ENCODE measurements at places on chromosomes 7 and 10.

DNA sequence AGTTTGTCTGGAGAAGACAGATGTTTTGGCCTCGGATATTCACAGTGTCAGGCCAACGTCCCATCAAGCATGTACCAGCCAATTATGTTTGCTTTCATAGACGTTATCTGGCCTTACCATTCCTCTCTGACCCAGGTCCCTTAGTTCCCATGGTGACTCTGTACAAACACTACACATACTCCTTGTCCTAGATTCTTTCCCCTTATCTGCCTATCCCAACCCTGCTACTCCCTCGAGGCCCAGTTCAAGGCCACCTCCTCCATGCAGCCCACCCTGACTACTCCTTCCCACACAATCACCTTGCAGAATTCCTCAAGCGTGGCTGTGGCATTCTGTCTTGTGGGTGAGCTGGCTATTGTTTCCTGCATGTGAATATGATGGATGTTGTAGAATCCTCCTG lies 155.2 kb downstream of the PRKAG2 start:
- no peak for DNase-seq

GRCh38 chr10:18226336-18226735 lies 86.1 kb downstream of the CACNB2 start:
- no peak for DNase-seq

DNA sequence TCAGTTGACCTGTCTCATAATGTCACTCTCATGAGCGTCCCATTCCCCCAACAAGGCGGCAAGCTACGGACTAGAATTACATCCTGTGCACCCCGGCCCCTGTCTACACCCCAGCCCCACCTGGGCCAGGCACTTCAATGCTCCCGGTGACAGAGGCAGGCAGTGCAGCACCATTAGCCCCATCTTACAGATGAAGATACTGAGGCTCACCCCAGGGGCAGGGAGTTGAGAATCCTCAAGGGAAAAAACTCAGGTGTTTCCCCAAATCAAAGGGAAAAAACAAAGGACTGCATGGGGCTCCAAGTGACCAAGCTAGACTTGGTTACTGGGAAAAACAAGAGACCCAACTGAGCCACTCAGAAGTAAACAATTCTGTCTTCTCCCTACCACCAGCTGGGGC lies 4.5 kb downstream of the DLG5 start:
- no peak for DNase-seq

DNA sequence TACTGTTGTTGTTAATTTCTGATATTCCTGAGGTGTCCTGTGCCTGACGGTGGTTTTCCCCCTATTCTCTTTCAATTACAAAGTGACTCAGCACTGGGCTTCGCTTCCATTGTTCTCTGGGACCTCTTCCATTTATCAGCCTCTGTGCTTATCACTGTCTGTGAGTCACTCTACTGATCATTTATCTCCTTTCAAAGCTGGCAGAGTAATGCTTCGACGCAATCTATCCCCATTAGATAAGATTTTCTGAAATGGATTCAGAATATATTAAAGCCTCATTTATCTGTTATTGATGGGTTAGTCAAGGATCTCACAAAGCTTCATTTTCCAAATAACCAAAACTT lies 679.2 kb downstream of the SDK1 start:
- DNase-seq, result no peak

GRCh38 chr7:90709501-90710465 lies 113.7 kb downstream of the CDK14 start:
- DNase-seq, result no peak

DNA sequence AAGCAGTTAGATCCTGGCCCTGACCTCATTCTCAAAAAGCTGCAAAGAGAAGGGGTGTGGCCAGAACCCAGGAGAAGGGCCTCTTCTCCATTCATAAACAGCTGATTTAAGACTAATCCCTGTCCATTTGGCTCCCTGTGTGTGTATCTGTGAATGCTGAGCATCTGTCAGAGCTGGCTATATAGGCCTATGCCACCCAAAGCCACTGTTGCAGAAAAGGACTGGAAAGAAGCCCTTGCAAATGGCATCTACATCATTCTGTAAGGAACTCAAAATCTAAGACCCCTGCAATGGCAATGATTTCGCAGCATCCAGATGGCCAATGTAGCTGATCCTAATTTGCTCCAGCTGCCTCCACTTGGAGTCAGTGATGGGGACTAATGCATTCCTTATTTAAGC lies 384.5 kb downstream of the KCNMA1 start:
- DNase-seq, result no peak

GRCh38 chr7:35819954-35820703 lies 19.3 kb downstream of the SEPTIN7 start:
- no peak for DNase-seq

DNA sequence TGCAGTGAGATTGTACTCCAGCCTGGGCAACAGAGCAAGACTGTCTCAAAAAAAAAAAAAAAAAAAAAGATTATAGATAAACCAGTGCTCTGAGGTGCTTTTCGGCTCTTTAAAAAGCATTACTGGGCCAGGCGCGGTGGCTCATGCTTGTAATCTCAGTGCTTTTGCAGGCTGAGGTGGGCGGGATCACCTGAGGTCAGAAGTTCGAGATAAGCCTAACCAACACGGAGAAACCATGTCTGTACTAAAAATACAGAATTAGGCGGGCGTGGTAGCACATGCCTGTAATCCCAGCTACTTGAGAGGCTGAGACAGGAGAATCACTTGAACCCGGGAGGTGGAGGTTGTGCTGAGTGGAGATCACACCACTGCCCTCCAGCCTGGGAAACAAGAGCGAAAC lies 6.6 kb upstream of the HNRNPF start:
- DNase-seq, result no peak

GRCh38 chr7:90424720-90425119 lies 21.5 kb downstream of the CLDN12 start:
- DNase-seq, result no peak

DNA sequence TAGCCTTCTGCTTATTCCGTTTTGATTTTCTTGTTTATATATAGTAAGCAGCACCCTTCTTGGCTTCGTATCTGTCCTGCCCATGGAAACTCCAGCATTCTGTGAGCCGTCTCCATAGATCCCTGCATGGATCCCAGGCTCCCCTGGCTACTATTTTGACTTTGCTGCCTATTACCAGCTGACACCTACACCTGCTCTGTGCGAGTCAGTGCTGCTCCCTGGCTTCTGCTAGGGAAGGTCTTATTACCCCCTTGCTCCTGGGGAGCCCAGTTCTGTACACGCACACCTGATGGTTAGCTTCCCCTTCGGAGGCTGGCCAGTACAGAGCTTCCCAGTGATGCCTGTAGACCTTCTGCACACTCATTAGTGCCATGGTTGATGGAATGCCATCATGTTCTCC lies 35.4 kb downstream of the NACAD start:
- DNase-seq, result no peak

DNA sequence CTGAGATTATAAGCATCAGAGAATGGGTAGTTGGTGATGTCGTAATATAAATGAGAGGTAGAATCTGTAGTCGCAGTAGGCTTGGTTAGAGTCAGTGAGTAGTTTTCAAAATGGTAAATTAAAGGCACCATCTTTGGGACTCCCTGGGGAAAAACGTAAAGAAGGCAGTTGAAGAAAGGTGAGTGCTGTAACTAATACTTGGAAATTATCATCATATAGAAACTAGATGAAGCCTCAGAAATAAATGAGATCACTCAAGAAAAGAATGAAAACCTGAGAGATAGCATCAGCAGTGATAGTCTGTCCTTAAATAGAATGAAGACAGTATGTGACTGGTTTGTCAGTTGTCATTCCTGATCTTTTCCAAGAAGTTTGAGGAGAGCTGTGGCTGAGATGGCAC lies 23.8 kb downstream of the PALS2 start:
- no peak for DNase-seq

DNA sequence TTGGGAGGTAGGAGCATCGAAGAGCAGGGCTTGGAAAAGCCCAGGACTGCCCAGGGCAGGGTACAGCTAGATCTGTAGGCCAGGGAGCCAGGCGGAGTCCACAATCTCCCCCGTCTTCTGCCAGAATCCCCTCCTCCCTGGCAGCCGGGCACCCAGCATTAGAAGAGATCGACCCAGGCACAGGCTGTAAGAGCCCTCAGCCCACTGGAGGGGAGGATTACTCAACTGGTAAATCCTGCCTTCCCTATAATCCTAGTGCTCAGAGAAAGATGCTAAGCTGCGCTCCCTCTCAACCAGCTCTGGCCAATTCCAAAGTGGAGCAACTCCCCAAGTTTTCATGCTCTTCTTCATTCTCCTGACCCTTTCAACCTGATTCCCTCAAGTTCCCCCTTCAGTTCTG lies 3.2 kb downstream of the SPOCK2 start:
- DNase-seq, result no peak
